Aorta (tissue), 5 donors: ENCODE measurements at places on chromosomes 4 and X. TPM values are rescaled to one million over a fixed set of nuclear protein-coding genes. Genes with fewer than 3 reads are reported as not detected.

The HMGN5 gene
- 46.5 TPM for polyA plus RNA-seq

The TBL1X gene
- polyA plus RNA-seq: 13.0 TPM

The RAB33A gene
- 0.88 TPM for polyA plus RNA-seq

The KLF8 gene
- polyA plus RNA-seq: 20.7 TPM

The AASDH gene
- polyA plus RNA-seq: 3.6 TPM

The TMSB15A gene
- 2.4 TPM for polyA plus RNA-seq

The GSPT2 gene
- 6.8 TPM for polyA plus RNA-seq

The ADAM29 gene
- polyA plus RNA-seq: not detected

The ASIC5 gene
- polyA plus RNA-seq: not detected

The NEXMIF gene
- not detected for polyA plus RNA-seq

The SUPT20HL1 gene
- polyA plus RNA-seq: not detected

The BMX gene
- polyA plus RNA-seq: 5.3 TPM

The ENOX2 gene
- polyA plus RNA-seq: 14.3 TPM

The WNK3 gene
- polyA plus RNA-seq: 0.43 TPM

The CD38 gene
- polyA plus RNA-seq: 0.20 TPM

The DCAF4L1 gene
- 0.05 TPM for polyA plus RNA-seq

The BEND2 gene
- not detected for polyA plus RNA-seq

The SLC4A4 gene
- polyA plus RNA-seq: 2.1 TPM

The TRIM75 gene
- polyA plus RNA-seq: not detected

The GBA3 gene
- polyA plus RNA-seq: 59.6 TPM

The TRIM60 gene
- polyA plus RNA-seq: not detected

The VCX gene
- polyA plus RNA-seq: not detected

The KIT gene
- 0.56 TPM for polyA plus RNA-seq

The ARHGAP36 gene
- not detected for polyA plus RNA-seq

The DCAF16 gene
- 13.4 TPM for polyA plus RNA-seq
